ENCODE measurements at places on chromosomes 3 and 15.

DNA sequence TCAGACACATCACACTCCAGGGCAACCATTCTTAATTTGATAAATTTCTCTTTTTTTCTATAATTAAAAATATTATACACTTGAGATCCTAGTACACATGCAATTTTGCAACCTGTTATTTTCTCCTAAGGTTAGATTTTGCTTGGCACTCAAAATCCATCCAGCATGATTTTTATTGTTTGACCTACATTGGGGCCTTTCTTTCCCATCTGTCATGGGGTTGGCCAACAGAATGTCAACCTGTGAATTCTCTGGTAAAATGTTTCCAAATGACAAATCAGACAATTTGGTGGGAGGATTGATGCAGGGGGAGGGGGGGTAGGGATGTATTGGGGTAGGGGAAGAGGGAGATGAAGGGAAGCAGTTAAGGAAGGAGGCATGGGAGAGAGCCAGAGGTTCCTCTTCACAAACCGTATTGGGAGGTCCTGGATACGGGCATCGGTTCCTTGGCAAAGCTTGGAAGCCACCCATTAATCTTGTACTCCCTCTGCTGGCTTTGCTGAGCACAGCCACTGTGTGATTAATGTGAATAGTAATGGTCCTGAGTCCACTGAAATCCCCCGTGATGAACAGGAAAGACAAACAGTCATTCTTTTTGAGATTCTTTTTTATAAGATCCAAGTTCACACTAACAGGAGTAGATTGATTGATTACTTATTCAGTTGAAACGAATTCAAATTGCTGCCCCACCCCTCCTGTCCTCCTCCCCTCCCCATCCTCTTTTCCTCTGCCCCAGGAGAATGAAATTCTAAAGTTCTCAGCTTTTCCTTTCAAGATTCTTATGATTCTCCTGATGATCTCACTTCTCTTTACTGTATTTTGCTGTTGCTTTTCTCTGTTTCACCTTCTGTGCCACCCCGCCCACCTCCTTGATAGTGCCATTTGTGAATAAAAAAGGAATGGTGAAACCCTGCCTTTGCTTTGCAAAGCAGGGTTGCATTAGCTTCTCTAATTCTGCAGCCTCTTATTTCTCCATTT lies 82.2 kb upstream of the SLC25A26 start:
- no peak for DNase-seq

DNA sequence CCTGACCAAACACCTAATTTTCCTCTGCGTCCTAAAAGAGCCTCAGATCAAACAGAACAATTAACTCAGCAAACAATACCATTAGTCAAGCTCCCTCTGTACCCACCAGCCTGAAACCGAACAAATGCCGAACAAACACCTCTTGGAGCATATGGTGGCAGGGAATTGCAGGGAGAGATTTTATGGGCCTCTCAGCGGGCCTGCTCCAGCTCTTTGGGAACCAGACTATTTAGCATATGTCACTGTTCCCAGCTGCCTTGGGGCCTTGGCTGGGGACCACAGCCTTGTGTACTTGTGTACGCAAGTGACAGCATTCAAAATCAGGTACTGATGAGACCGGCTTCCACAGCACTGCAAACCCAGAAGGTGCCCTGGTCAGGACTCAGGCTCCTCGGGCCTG lies 388.8 kb upstream of the PPP2R3A start:
- no peak for DNase-seq

DNA sequence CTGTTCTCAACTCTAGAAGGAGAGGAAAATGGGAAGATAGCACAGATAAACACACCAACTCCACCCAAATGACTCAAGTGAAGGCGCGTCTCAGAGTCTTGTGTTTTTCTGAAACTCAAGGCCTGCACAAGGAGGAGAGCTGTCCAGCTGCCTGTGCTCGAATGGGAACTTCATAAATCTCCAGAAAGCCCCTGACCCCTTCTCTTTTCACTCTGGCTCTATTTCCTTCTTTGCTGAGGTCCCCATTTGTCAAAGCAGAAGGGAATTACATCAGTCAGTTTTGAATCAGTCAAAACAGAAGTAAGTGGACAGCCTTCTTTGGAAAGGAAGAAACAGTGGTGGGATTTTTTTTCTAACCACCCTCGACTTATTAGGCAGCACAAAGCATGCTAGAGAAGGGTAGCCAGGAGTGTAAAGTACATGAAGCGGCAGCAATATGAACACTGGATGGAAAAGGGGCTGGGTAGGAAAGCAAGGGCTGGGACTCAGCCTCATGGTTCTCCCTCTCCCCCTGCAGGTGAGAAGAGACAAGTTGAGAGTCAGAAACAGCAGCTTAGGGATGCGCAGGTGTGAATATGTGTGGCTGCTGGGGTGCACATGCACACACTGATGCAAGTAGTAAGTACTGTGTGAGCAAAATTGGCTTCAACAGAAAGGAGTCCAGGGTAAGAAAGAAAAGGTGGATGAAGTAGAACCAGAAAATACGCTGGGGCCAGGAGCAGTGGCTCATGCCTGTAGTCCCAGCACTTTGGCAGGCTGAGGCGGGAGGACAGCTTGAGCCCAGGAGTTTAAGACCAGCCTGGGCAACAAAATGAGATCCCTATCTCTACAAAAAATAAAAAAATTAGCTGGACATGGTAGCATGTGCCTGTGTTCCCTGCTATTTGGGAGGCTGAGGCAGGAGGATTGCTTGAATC lies 36.6 kb upstream of the MAGEF1 start:
- DNase-seq = no peak

GRCh38 chr15:85771781-85772445 lies 22.8 kb downstream of the KLHL25 start:
- no peak for DNase-seq

DNA sequence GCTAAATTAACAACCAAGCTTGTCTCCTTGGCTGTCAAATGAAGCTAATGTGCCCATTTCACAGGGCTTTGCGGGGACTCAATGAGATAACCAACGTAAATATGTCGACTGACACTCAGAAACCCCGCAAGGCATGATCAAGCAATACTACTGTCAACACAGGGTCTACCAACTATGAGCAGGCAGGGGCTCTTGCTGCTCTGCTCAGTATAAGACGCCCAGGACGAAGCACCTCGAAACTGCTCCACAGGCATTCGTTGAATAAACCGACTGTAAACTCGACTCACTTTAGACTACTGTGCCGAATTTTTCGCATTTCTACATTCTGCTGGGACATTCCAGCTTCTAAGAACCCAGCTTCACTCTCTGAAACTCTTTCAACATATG lies 55.0 kb downstream of the FEZF2 start:
- no peak for DNase-seq

GRCh38 chr3:34056951-34057390 lies 258.5 kb downstream of the PDCD6IP start:
- DNase-seq = no peak

DNA sequence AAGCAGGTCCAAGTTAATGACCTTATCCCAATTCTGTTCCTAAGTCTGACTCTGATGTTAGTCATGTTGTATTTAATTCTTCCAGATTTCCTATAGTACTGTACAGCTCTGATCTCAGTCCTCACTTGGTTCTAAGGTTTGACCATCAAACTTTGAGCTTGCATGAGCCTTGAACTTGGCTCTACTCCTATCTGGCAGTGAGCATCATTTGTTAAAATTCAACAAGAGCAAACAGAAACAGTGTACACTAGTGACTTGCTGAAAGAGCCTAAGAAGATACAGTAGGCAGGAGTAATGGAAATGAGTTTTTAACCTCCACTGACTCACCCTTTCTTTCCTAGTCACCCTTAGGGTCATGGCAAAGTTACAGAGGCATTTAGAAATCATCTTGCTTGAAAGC lies 451.1 kb upstream of the TPRG1 start:
- DNase-seq = peak; percentile 4

- no peak for DNase-seq
Measured at GRCh38 chr3:100796556-100796955, 87.3 kb downstream of the TFG start.

- no peak for DNase-seq
Measured at GRCh38 chr15:56286213-56286612, 42.5 kb upstream of the RFX7 start.

GRCh38 chr3:193046371-193046770 lies 128.7 kb upstream of the MB21D2 start:
- no peak for DNase-seq

GRCh38 chr3:14231145-14231990 lies 52.8 kb downstream of the LSM3 start:
- no peak for DNase-seq

DNA sequence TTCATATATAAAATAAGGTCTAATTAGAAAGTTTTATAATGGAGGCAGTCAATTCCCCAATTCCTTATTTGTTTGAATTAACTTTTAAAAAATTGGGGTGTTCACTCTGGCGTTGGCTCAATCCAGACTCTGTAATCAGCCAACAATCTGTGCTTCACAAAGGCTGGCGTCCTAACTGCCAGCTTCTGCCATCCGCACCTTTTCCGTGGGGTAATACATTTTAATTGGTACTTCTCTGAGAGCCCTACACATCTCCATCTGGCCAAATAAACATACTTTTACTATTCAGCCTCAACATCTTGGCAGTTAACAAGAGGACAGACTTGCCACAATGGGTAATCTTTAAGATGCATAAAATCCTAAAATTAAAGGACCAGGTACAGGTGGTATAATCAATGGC lies 125.2 kb upstream of the CCNL1 start:
- no peak for DNase-seq

DNA sequence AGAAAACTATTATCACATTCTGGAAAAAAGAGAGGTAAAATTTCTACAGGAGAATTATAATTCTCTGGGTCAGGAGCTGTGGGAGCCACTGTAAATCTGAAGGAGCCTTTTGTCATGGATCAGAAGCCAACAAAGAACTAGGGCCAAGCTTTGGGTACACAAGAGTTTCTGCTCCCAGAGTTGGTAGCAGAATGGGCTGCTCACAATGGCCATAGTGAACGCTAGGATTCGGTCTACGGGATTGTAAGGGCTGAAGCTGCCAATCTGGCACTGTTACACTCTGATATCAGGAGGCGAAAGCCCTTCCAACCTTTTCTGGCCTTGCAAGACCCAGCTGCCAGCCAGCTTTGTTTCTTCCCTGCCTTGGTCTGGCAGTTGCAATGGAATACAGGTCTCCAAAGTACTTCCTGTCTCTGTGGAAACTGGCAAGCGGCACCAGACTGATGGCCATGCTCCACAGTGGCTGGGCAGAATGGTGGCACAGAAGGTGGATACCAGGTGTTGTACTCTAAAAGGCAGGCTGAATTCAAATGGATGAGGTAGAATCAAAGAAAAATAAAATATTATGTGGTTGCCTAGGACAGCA lies 831.7 kb downstream of the CADM2 start:
- no peak for DNase-seq

DNA sequence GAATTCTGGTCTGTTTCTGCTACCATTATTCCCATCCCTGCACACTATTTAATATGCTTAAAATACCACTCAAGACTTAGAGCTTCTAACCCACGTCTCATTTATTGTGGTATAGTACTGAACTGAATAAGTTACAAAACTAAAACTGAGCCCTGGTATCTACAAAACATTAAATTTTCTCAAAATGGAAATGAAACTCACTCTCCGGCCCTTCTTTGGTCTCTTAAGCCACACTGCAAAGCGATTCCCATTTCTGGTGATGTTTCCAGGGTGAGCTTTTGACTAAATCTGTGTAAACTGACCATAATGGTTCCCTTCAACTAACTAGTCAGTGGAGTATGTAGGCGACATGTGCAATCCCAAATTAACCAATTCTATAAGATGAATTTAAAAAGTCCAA lies 18.6 kb downstream of the KPNA4 start:
- DNase-seq = no peak

DNA sequence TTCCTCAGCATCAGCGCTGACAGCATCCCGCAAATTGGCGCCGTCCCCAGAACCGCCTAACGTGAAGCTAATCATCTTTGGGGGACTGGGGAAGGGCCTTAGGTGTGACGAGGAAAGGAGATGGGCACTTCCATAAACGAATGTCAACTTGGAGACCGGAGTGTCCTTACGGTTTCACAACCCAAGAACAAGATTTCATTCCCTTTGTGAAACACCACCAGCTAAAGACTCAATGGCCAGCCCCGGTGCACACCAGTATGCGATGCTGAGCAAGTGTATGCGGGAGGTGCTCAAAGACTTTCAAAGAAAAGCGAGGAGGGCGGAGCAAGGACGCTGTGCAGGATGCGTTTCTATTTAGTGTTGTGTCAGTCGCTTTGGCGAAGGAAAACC lies 759 bp upstream of the TTBK2 start:
- no peak for DNase-seq

DNA sequence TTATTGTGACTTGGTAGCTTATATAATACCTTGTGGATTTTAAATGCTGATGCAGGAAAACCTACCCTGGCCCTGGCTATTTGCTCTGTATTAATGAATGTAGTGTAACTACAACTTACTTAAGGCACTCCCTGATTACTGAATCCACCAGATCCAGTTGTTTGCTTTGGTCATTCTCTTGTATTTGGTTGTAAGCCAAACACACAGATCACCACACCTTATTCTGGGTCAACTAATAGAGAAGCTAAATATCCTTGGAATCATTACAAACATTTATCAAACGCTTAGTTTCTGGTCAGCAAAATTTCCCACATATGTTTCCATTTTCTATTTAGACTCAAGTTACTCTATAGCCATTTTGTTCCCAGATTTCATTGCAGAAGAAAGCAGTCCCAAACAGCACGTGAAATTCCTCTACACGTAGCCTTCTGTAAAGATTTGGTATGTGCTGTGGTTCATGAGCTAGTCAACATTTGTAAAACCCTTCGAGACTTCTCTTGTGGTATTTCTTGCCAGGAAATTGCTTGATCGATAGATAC lies 322.6 kb downstream of the MEX3B start:
- no peak for DNase-seq

DNA sequence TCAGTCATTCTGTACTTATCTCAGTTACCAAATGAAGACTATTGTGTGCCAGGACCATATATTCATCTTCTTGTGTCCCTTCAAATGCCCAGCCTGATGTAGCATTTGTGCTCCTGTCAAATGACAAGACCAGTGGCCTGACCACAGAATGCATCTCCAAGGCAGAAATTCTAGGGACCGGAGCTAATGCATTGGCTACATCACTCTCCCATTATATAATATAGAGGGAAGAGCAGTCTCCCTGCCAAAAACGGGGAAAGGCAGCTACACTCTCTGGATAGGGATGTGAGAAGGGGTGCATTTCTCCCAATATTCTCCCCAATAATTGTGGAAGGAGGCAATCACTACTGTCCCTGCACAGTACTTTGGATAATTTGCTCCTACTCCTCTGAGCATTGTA lies 312.0 kb downstream of the EPHB1 start:
- DNase-seq = no peak

- no peak for DNase-seq
Measured at GRCh38 chr3:114646526-114646925, 352.7 kb downstream of the TIGIT start.

- no peak for DNase-seq
Measured at GRCh38 chr3:185082829-185083228, 70.0 kb downstream of the C3orf70 start.

GRCh38 chr3:33722626-33723370 lies 4.7 kb upstream of the CLASP2 start:
- no peak for DNase-seq

GRCh38 chr3:43644443-43644842 lies 22.6 kb upstream of the ANO10 start:
- no peak for DNase-seq

GRCh38 chr3:46905213-46905560 lies 27.7 kb downstream of the PTH1R start:
- DNase-seq = no peak
